Mononuclear cell (primary cell): ENCODE measurements at places on chromosomes 13 and 19. TPM values are rescaled to one million over a fixed set of nuclear protein-coding genes. Genes with fewer than 3 reads are reported as not detected.

LCP1 gene
- 899 TPM for total RNA-seq

ATP7B gene
- 0.21 TPM for total RNA-seq

ZNF837 gene
- total RNA-seq, result 0.84 TPM

CILP2 gene
- total RNA-seq, result 0.31 TPM

PVR gene
- total RNA-seq, result 4.5 TPM

EID2B gene
- 6.0 TPM for total RNA-seq

YIF1B gene
- total RNA-seq, result 27.4 TPM

DAND5 gene
- total RNA-seq, result not detected

TMEM150B gene
- total RNA-seq, result 2.0 TPM

NKPD1 gene
- total RNA-seq, result 0.84 TPM

CLEC4M gene
- total RNA-seq, result not detected

VWA8 gene
- total RNA-seq, result 18.6 TPM

ZNF556 gene
- not detected for total RNA-seq

ZNF799 gene
- total RNA-seq, result 3.0 TPM

SARS2 gene
- total RNA-seq, result 6.4 TPM

SPRY2 gene
- total RNA-seq, result 3.1 TPM

CERS1 gene
- total RNA-seq, result not detected

ZIK1 gene
- total RNA-seq, result 8.4 TPM

FOXA3 gene
- not detected for total RNA-seq

CGB2 gene
- total RNA-seq, result not detected

F7 gene
- 0.52 TPM for total RNA-seq

GPR18 gene
- 38.0 TPM for total RNA-seq

CD33 gene
- total RNA-seq, result 24.5 TPM

FXYD3 gene
- not detected for total RNA-seq

FCHO1 gene
- 24.1 TPM for total RNA-seq

KLK5 gene
- not detected for total RNA-seq

SLC7A10 gene
- not detected for total RNA-seq

PLK5 gene
- total RNA-seq, result not detected

ZNF226 gene
- 7.6 TPM for total RNA-seq

ADM5 gene
- 0.84 TPM for total RNA-seq

POU4F1 gene
- total RNA-seq, result under 0.01 TPM

PRTN3 gene
- total RNA-seq, result 0.31 TPM

DMKN gene
- not detected for total RNA-seq

ZNF234 gene
- total RNA-seq, result 2.2 TPM

ZNF615 gene
- total RNA-seq, result 16.1 TPM

POU2F2 gene
- total RNA-seq, result 8.3 TPM

LMO7 gene
- 18.4 TPM for total RNA-seq

TRPC4 gene
- total RNA-seq, result not detected

C19orf85 gene
- not detected for total RNA-seq

PTPRS gene
- total RNA-seq, result 5.9 TPM

GPC5 gene
- total RNA-seq, result 0.21 TPM

DACH1 gene
- total RNA-seq, result 0.42 TPM

STOML3 gene
- not detected for total RNA-seq

C13orf42 gene
- not detected for total RNA-seq

ZNF492 gene
- 2.4 TPM for total RNA-seq

MTRF1 gene
- total RNA-seq, result 33.4 TPM

NXNL1 gene
- total RNA-seq, result not detected

JAK3 gene
- 61.1 TPM for total RNA-seq

ZNF345 gene
- total RNA-seq, result 5.0 TPM

IGFL2 gene
- total RNA-seq, result not detected

CLN5 gene
- total RNA-seq, result 18.9 TPM

NLRP12 gene
- total RNA-seq, result 6.9 TPM

TINCR gene
- 0.84 TPM for total RNA-seq

ZNF442 gene
- 1.0 TPM for total RNA-seq
